ENCODE measurements at places on chromosomes 3 and 15.

GRCh38 chr15:96888764-96889163 lies 558.3 kb downstream of the NR2F2 start:
- DNase-seq: no peak

- DNase-seq: no peak
Measured at GRCh38 chr3:52306978-52307377, 9.1 kb upstream of the DNAH1 start.

- DNase-seq: no peak
Measured at GRCh38 chr15:45702041-45702440, 67.2 kb downstream of the SQOR start.

DNA sequence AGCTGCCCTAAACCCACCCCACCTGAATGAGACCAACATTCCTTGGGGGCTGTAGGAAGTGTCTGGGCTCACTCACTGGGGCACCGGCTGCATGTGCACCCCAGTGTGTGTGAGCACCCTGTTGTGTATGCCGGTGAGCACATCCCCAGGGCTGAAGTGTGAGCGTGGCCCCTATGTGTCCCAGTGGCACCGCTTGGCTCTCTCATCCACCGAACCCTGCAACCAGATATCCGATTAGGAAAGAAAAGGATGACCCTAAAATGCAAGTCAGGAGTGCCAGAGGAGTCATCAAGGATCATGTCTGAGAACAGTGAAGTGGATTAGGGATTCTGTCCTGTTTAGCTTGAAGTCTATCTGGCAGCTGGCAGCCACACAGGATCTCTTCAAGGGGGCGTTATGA lies 84.0 kb upstream of the ALDH1L1 start:
- no peak for DNase-seq

GRCh38 chr3:82137050-82137449 lies 375.6 kb upstream of the GBE1 start:
- DNase-seq: no peak

DNA sequence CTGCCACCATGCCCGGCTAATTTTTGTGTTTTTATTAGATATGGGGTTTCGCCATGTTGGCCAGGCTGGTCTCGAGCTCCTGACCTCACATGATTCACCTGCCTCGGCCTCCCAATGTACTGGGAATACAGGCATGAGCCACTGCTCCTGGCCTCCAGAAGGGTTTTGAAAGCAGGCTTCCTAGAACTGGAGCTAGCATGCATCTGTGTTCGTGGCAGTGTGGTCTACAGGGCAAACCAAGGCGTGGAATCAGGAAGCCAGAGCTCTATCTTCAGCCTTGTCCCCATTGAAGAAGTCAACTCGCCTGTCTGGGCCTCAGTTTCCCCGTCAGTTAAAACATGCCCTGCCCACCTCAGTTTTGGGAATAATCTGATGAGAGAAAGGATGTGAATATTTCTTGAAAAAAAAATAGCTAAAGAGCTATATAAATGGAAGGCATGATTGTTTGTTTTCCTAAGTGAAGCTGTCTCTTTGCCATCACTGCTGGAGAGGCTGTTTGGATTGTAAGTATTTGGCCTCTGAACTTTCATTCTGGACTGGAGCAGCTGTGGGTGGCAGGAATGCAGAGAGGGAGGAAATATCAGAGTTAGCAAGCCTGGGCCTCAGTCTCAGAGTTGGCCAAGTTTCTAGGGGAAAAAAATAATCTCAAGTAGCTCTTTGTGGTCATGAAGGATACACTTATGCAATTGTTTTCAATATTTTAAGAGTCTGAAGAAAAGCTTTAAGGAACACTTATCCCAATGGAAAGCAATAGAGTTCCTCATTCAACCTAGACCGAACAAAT lies 36.5 kb upstream of the UACA start:
- peak; percentile 21 for DNase-seq

DNA sequence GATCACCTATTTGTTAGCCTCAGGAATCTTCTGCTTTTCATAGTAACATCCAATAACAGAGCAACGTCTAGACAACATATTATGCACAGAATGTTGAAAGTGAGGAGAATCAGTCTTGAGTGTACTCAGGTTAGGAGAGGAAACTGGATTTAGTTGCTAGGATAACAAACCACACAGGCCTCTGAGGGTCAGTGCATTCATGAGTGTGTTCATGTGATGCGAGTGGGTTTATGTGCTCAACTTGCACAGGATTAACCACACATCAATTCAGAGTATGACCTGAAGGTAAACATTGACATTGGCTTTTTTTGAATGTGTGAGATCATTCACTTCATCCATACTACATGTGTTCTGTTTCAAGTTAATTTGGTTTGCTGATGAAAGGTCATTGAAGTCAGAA lies 287.6 kb downstream of the DIPK2A start:
- no peak for DNase-seq

- DNase-seq: no peak
Measured at GRCh38 chr3:13024765-13025065, 48.5 kb downstream of the IQSEC1 start.

GRCh38 chr3:58835086-58835485 lies 168.5 kb upstream of the FAM3D start:
- no peak for DNase-seq

- no peak for DNase-seq
Measured at GRCh38 chr3:119375510-119375909, 81.3 kb downstream of the ARHGAP31 start.

All from left renal cortex interstitium (tissue), 4 donors.